ENCODE measurements at places on chromosomes 4 and X. TPM values are rescaled to one million over a fixed set of nuclear protein-coding genes. Genes with fewer than 3 reads are reported as not detected.
A peak's percentile ranks its signal among the peaks of the same experiment; 100 is the strongest.

DNA sequence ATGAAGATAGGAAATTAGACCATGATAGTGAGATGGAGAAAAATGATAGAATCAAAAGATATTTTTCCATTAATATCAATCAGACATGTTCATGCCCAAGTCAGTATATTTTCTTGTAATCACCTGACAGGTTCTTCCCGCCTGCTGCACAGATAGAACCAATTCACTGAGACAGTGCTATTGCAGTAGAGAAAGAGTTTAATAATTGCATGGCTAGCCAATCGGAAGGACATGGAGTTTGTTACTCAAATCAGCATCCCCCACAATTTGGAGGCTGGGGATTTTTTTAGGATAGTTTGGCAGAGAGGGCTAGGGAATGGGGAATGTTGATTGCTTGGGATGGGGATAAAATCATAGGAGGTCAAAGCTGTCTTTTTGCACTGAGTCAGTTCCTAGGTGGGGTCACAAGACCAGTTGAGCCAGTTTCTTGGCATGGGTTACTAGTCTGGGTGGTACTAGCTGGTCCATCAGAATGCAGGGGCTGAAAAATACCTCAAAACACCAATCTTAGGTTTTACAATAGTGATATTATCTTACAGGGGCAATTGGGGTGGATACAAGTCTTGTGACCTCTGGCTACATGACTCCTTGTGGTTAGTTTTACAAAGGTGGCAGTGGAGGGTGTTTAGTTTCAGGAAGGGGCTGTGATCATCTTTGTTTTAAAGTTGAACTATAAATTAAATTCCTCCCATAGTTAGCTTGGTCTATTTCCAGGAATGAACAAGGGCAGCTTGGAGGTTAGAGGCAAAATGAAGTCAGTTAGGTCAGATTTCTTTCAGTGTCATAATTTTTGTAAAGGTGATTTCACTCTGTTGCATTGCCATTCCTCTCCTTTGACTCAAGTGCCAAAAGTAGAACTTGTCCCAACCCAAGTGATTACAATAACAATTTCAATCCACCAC lies 100.3 kb upstream of the PDE5A start:
- no peak for DNase-seq

- DNase-seq: no peak
Observed at GRCh38 chr4:111494971-111495370, 650.3 kb upstream of the FAM241A start.

GRCh38 chr4:172986114-172986513 lies 182.5 kb upstream of the GALNT7 start:
- DNase-seq: no peak

GRCh38 chrX:17020356-17020755 lies 73.9 kb downstream of the REPS2 start:
- no peak for DNase-seq

- no peak for DNase-seq
Observed at GRCh38 chrX:69299285-69299684, 134.0 kb upstream of the PJA1 start.

DNA sequence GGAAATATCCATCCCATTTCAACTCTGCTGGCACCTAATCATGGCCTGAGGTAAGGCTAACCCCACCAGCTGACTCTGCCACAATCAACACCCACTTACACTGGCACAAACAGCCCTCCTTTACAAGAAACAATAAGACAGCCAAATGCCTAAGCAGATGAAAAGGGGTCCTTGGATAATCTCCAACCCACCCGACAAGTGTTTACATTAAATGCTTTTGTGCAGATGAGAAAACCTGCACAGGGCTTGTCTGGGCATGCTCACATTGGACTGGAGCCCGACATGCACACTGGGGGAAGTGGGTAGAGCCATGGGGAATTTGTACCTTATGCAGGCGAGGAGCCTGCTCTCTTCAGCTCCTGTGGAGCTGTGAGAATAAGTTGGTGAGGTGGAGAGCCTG lies 138.9 kb upstream of the ITM2A start:
- DNase-seq: no peak

GRCh38 chr4:16195209-16195608 lies 31.1 kb downstream of the TAPT1 start:
- no peak for DNase-seq

DNA sequence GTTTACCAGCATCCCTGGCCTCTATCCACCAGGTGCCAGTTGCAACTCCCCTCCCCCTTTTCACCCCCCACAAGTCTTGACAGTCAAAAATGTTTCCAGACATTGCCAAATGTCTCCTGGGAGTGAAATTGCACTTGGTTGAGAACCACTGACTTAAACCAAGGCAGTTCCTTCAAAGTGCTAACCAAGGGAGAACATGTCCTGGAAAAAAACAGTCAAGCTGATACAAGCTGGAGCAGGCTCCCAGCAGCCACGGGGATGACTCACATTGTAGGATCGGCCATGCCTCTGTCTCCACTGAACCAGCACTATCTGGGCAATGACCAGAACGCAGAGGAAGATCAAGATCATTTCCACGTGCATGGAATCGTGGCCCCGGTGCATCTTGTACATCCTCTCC lies 11.4 kb downstream of the RNF175 start:
- no peak for DNase-seq

GRCh38 chr4:24625091-24625490 lies 40.7 kb upstream of the DHX15 start:
- DNase-seq: no peak

- no peak for DNase-seq
Observed at GRCh38 chr4:123624959-123625358, 228.4 kb downstream of the SPRY1 start.

DNA sequence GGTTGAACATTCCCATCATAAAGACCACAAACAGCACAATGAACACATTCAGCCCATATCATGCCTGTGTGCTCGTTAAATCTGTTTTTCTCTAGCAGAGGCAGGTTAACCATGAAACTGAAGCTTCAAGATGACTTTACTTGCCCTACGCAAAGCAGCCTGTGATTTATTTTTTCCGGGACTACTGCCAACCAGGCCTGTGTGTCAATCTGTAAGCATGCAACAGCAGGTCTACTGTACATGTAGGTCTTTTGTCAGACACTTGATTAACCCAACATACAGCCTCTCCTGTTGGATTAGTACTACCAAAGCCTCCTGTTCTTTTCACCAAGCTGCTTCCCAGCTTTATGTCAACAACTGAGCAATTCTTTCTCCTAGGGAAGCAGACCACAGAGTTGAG lies 85.5 kb upstream of the ACSL1 start:
- DNase-seq: no peak

DNA sequence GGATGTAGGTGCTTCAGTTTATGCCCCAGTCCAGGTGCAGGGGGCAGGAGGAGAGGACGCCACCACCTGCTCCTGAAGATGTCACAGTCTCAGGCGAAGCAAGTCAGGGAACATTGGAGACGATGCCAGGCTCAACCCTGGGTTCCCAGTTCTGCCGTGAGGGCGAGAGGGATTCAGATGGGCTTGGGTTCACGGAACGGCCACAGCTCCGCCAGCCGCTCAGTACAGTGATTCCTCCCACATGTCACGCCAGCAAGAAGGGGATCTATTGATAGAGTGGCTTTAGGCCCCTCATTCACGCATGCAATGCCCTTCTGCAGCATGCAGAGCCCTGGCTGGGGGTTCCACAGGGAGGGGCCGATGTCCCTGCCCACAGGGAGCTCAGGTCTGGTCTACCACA lies 34.2 kb downstream of the ADRA2C start:
- no peak for DNase-seq

GRCh38 chrX:129629837-129630236 lies 24.9 kb downstream of the APLN start:
- DNase-seq: no peak

GRCh38 chrX:110414273-110414672 lies 55.6 kb downstream of the RTL9 start:
- DNase-seq: no peak

GRCh38 chr4:145043306-145043705 lies 54.7 kb downstream of the ANAPC10 start:
- no peak for DNase-seq

DNA sequence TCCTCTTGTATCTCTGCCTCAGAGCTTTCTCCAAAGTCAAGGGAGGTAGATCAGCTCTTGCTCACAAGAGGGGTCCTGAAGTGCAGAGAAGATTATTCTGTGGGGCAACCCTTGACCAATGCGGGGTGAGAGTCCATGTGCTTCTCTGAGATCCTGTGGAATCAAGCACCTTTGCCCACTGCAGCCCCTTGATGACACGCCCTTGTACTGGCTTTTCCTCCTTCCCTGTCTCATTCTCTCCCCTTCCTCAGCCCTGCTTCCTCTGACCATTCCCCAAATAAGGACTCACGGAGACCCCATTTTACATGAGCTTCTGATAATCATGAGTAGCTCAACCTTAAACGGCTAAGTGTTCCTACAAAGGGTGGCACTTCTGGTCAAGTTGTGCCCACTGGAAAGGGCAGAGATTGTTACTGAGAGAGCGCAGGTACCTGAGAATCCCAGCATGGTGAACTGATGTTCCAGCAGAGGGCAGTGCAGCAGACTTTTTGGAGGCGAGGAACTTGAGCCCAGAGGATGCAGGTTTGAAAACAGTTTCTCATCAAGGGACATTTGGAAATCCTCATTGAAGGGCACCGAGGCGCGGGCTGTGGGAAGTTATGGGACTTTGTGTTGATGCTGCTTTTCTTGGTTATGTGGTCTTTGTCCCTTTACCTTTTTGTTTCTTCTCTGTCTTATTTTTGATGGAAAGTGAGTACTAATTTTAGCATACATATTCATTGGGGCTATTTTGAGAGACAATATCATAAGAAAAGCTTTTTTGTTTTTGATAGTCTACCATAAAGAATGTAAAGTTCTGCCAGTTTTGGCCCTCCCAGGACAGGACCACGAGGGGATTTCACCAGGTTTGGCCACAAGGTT lies 201.3 kb downstream of the RBM46 start:
- DNase-seq: peak; percentile 41

DNA sequence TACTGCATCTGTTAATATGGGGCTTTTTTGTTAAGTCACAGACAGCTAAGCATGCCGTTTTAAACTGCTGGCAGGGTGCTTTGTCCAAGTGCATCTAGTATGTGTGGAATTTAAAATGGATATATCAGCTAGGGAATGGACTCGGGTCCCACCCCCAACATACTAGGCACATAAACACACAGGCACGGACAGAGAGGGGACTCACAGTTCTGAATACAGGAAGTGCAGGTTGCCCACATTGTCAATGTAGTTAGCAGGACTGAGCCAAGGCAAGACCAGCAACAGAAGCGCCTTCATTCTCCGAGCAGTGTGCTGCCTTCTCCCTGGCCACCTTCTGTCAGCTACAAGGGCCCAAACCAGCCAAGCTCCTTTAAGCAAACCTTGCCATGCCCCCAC lies 33.6 kb downstream of the LNX1 start:
- DNase-seq: no peak

DNA sequence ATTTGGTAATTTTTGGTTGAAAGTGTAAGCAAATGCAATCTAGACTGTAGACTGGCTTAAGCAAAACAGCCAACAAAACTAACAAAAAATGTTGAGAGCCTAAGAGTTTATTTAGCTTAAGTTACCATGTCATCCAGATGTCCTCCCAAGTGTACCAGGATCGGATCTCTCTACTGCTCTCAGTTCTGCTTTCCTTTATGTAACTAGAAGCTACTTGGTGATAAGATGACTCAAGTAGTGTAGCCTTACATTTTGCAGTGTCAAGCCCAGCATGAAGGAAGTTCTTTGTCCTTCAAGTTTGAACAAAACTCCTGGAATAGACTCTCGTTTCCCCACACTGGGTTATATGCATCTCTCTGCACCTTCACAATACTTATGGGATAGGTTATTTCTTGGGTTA lies 1500.0 kb downstream of the STIM2 start:
- no peak for DNase-seq

DNA sequence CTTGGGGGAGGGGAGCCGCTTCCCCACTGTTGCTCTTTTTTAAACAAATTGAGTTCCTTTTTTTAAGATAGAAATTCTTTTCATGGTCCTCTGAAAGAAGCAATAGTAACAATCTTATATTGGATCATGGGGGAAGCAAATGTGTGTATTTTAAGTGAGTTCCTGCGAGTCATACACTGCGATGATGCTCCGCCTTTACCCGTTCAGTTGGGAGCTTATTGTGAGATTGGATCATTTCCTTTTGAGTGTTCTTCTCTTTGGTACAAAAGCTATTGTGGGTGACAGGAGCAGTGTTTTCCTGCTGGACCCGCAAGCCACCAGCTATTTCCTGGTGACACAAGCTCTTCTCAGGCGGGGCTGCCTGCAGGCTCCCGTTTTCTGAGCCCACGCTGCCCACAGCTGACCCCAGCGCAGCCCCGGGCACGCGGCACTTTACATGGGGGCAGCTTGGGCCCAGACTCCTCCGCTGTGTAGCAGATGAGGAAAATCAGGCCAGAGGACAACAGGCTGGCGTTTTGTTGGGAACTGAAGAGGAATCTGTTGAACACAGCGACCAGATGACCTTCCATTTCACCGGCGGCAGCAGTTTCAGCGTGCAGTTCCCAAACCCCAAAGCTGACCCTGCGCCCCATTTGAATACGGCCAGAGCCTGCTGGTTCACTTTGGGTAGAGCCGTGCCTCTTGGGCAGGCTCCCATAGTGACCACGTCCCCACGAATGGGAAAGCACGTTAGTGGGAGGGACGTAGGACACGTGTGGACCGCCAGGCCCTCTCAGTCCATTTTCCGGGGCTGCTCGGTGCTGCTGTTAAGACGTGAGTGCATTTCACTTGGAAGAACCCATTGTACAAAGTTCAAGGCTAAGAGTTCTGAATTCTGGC lies 12.2 kb downstream of the TADA2B start:
- no peak for DNase-seq

DNA sequence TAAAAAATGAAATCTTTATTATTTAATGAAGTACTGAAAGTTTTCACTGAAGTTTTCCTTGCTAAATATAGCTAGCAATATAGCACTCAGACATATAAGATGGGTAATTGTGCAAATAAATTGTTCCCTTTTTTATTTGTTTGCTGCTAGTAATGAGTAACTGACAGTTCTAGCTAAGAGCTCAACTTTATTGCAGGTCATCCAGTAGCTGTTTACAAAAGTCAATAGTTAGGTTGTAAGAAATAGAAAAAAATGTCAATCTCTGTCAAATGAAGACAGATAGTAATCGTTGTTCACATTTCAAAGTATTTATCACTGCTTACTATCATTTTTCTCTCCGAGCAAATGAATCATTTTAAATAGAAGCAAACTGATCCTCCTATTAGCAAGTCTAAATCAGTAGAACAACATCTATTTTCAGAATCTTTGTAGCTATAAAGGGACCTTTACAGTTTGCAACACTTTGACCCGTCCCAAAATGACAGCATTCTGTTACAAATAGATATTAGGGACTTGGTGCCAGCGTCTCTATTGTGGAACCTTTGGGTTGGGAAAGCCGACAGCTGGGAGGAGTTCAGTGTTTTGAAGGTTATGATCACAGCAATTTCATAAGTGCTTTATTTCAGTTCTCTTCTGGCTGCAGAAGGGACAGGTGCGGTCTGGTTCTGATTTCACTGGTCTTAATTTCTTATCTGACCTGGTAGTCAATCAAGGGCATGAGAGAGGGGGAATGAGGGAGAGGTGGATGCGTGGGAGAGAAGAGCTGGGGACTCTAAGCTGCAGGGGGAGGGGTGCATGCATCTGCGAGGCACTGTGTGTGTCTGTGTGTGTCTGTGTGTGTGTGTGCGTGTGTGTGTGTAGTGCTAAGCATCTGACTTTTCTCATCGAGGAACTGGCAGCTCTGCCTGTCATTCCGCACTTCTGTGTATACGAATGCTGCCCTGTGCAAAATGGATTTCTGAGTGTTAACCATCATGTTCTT lies 227.9 kb upstream of the PITX2 start:
- DNase-seq: no peak

The C4orf51 gene
- not detected for total RNA-seq

The NXF2B gene
- not detected for total RNA-seq

The SPANXA2 gene
- total RNA-seq: not detected

The MAGEC2 gene
- total RNA-seq: not detected

The SLC34A2 gene
- total RNA-seq: not detected

The IDUA gene
- total RNA-seq: 43.6 TPM

The SYN1 gene
- total RNA-seq: 0.40 TPM

The MCF2 gene
- 2.7 TPM for total RNA-seq

The FATE1 gene
- not detected for total RNA-seq

Measured in natural killer cell (primary cell).